Mesenteric fat pad (tissue), 1 donor: ENCODE measurements at places on chromosomes 1 and 21.

- DNase-seq: no peak
Measured at GRCh38 chr21:37373539-37373938, 7.0 kb downstream of the DYRK1A start.

DNA sequence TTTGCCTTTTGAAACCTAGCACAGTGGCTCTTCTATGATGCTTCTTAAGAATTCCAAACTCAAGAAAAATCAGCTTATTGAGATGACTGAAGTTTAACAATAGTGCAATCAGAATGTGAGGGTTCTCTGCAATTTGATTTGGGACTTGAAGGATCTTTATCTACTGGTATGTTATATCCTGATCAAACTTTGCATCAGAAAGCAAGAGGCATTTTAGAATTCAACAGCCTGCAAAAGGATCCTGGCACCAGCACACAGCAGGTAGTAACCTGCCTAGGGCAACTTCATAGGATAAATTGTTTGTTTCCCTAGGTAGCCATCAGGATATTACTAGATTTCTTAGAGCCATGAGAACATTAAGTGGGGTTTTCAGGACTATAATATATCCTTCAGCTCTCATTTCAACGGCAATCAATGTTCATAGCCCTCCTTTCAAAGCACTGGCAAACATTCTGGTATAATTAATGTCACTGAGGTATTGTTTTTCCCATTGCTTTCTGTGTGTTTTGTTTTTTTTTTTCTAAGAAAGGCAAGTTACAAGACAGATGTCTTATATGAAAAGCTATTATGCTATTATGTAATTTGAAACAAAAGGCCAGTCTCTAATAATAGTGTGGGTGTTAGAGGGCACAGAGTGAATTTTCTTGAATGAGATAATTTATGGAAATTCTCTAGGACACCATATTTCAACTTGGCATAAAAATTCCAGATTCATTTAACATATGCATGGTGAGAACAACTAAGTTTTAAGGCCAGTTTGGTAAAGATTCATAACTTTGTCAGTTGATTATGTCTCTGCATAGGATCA, 34.5 kb downstream of the NTNG1 start:
- DNase-seq: no peak

- DNase-seq: peak; percentile 81
Measured at GRCh38 chr21:36699546-36700294, 805 bp downstream of the SIM2 start.

DNA sequence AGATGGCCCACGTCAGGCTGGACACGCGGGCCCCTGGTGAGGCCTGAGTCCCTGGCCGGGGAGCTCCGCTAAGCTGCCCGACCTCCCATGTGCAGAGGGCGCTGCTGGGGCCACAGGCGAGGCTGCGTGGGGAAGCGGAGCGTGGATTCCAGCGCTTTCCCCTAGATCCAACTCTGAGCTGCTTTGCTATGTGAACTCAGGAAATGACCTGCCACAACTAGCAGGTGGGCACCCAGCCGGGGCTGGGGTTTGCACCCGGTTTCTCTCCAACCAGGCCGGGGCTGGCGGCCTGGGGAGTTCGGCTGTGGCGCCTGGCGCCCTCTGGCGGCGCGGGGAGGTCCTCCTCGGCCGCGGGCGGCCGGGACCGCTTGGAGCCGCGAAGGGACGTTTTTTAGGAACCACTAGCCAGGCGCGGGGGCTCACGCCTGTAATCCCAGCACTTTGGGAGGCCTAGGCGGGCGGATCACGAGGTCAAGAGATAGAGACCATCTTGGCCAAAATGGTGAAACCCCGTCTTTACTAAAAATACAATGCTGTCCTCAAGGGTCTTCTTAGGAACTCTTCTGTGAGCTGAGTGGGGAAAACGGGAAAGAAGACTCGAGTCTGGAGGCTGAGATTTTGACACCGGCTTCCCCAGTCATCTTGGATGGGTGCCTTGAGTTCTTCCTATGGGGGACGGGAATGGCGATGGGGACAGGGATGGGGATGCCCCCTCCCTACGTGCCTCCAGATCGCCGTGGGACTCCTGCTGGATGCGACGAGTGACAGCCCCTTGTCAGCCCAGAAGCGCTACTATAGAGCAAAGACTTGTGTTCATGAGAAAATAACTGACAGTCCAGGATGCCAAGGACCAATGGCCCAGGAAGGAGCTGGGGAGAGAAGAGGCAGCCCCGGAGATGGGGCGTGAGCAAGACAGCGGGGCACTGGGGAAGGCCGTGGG, 12.6 kb downstream of the PYCR2 start:
- peak; percentile 93 for DNase-seq

DNA sequence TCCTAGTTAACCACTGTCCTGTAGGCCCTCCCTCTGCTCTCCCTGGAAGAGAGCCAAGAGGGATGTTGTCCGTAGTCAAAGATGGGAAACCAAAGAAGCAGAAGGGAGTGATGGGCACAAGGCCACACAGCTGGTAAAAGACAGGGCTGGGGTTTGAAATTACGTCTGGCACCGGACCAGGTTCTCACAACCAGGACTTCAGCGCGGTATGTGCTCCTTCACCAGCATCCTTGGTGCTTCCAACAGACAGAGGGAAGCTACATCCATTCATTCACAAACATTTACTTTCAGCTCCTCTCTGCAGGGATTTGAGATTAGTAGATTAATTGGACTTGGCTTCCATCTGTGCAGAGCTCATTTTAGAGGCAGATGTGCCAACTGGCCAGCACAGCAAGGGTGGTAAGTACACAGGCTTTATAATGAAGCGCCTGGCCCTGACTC, 191.2 kb downstream of the TRABD2B start:
- DNase-seq: no peak

DNA sequence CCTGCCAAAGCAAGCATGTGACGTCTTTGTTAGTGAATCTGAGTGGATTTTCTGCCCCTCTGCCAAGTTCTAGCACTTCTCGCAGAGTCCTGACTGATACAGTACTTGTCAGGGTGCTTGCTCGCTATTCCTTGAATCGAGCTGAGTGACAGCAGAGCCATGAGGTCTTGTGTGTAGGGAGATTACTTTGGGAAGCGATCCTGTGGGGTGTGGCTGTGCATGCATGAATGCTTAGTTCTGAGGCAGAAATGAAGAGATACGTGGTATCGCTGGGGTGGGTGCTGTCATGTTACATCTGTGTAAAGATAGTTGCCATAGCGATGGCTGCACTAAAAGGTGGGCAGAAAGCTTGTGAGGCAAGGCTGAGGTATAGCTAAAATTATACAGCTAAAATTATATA, 19.3 kb upstream of the DNAJC28 start:
- no peak for DNase-seq

GRCh38 chr1:109750241-109750882, 9.5 kb upstream of the GSTM3 start:
- DNase-seq: peak; percentile 82

GRCh38 chr1:199522936-199523335, 504.6 kb upstream of the NR5A2 start:
- no peak for DNase-seq

DNA sequence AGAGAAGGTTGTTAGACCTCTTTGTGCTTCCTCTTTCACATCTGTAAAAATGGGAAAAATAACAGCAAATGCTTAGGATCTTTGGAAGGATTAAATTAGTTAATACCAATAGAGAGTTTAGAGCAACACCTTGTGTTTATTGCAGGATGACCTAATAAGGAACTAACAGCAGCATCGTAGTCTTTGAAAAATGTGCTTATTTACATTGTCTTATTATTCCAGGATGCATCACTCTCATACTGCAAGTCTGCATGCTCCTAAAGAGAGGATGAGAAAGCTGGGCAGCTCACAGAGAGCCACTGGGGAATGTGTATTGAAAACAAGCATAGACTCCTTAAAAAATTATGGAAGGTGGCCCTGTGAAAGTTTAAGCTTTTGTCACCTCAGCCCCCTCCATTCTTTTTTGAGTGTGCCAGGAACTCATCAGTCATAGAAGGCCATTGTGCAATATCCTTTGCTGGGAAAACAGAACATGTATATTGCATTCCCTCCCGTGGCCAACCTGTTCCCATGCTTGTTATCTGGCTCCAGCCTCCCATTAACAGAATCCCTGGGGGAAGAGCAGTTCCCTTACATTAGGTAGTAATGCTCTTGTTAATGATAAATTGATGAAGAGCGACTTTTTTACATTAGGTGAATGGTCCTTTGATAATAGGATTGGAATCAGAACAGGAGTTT, 180.7 kb downstream of the ZNF326 start:
- no peak for DNase-seq

GRCh38 chr1:6954591-6954990, 169.3 kb downstream of the CAMTA1 start:
- no peak for DNase-seq

GRCh38 chr21:34807146-34807880, 138.5 kb downstream of the CLIC6 start:
- DNase-seq: no peak

DNA sequence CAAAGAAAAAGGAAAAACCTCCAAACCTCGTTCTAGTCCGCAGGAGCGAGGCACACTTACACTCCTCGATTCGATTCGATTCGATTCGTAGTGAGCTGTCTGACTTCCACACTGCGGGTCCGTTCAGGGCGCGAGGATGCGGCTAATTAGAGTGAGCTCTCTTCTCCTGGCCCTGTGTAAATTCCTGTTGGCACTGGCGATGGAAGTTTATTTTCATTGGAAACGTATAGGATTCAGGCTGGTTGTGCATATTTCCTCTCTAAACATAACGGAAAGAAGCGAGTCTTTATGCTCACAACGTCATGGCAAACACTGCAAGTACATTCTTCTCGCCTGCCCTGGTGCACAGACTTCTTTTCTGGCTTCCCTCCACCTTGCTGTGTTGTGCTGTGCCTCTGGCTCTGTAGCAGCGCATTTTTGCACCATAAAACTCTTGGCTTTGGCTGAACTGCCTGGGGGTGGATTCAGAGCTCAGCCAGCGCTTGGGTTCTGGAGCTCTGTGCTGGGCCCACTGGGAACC, 2.7 kb downstream of the HUNK start:
- DNase-seq: peak; percentile 47

- DNase-seq: no peak
Measured at GRCh38 chr1:31013187-31013864, 52.2 kb downstream of the PUM1 start.

DNA sequence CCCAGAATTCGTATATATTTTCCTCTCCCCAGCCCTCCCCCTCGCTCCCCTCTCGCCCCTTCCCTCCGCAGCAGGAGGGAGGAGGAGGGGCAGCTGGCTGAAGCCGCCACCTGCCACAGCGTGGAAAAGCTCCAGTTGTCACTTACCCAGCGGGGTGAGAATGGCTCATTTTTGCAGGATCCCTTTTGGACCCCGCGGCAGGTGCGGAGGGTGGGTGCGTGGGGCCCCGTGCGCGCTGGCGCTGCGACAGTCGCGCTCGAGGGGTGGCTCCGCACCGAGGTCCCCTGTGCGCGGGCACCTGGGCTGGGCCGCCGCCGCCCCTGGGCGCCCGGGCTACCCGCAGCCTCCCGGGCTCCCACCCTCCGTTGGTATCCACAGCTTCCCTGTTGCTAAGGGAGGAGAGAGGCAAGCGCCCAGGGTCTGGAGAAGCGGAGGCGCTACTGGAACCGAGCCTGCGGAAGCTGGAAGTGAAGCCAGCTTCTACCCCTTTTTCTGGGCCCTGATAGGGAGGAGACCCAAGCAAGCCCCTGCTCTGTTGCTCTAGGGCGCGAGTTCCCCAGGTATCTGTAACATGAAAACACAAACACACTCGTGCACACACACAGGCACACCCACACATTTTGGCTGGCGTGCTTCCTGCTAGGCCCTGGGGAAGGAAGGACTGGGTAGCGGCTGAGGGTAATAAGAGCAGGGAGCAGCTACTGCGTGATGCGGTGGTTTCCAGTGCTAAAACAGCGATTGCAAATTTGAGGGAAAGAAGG, at the start of gene ERICH3:
ERICH3 (minus strand) TSS at position 442 of the 761 bp plus-strand sequence; CDS start at position 169, 273 bp downstream.
- no peak for DNase-seq

- DNase-seq: peak; percentile 80
Measured at GRCh38 chr1:4169991-4170390, 269.9 kb upstream of the C1orf174 start.

DNA sequence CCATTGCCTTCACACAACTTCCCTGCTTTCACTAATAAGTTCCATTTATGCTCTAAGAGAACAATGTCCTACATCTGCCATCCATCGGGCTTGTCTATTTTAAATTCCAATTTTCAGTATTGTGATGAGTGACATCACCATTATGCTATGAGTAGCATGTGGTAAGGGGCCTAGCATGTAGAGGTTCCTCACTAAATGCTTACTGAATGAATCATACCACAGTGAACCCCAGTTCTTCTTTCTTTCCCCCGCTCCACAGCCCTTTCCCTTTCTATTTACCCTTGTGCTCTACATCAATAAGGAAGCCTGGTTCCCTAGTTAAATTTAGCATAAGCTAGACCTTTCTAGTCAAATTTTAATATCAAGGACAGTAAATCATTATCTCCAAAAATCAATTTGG, 195.0 kb upstream of the RGS18 start:
- no peak for DNase-seq

- DNase-seq: no peak
Measured at GRCh38 chr1:46638921-46639320, 22.3 kb upstream of the MOB3C start.

DNA sequence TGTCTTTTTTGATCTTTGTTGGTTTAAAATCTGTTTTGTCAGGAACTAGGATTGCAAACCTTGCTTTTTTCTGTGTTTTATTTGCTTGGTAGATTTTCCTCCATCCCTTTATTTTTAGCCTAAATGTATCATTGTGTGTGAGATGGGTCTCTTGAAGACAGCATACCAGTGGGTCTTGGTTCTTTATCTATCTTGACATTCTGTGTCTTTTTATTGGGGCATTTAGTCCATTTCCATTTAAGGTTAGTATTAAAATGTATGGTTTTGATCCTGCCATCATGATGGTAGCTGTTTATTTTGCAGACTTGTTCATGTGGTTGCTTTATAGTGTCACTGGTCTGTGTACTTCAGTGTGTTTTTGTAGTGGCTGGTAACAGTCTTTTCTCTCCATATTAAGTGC, 14.1 kb downstream of the ZNF678 start:
- DNase-seq: no peak

GRCh38 chr21:36893581-36893980, 72.9 kb downstream of the HLCS start:
- DNase-seq: no peak

GRCh38 chr1:205325334-205325884, 3.9 kb upstream of the NUAK2 start:
- DNase-seq: no peak

- no peak for DNase-seq
Measured at GRCh38 chr1:3905953-3906671, 6.0 kb upstream of the C1orf174 start.

DNA sequence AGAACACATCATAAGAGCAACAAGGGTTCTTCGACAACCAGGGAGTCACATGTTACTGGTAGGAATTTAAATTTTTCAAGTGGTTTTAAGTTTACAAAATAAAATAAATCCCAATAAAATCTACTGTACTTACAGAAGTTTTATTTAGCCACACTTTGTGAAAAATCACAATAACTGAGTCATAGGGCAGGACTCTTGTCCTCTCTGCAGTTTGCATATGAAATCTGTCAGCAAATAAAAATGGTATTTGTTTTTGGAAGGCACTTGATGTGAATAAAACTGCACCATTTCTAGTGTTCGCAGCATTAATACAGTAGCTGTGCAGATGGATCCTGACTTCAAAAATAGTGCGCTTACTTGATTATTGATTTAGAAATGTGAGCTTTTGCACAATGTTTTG, 150.4 kb downstream of the LBR start:
- no peak for DNase-seq
